Effector CD4-positive, alpha-beta T cell (primary cell): ENCODE measurements at places on chromosomes 4 and X.

GRCh38 chrX:73728602-73729001 is 165.6 kb downstream of the CHIC1 start:
- no peak for DNase-seq

- DNase-seq: no peak
These were observed 340.8 kb downstream of the ADGRL3 start for GRCh38 chr4:61540944-61541343.

GRCh38 chrX:123324625-123325024 is 140.5 kb downstream of the GRIA3 start:
- DNase-seq: no peak

DNA sequence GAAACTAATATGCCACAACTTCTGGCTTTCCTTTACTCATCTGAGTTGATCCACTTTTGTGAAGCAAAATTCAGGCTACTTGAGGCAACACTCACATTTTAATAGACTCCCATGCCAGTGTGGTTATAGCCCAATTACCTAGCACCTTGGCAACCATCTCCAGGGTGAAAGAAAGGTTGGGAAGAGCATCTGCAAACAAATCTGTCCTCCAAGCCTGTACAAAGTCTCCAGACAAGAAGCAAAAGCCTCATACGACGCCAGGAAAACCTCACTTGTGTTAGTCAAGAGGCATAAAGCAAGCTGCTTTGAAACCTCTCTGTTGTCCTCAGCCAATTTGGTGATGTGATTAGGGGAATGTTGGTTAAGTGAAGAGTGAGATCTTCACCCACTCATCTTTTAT is 246.6 kb downstream of the THOC2 start:
- no peak for DNase-seq

DNA sequence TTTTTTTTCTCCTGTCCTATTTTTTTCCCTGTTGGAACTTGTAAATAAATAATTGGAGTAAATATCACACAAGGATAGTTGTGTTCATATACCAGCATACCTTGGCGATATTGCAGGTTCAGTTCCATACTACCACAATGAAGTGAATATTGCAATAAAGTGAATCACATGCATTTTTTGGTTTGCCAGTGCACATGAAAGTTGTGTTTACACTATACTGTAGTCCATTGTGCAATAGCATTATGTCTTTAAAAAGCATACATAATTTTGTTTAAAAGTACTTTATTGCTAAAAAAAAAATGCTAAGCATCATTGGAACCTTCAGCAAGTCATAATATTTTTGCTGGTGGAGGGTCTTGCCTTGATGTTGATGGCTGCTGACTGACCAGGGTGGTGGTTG is 88.6 kb downstream of the GSTCD start:
- no peak for DNase-seq

DNA sequence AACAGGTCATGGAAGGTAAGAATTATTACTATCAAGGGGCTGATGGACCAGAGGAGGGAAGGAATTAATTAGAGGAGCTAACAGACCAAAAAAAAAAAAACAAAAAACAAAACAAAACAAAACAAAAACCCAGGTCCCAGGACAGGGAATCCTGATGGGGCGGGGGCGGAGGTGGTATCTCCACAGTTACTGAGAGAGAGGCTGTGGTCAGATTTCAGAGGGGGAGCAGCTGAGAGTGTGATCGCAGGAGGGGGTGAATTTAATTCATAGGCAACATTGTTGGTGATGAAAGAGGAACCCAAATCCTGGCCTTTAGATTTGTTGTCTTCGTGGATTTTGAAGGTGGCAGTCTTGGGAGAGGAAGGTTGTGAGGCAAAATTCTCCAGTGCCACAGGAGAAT is 389.4 kb downstream of the UNC5C start:
- DNase-seq: no peak

- DNase-seq: no peak
These were observed 197.2 kb downstream of the CBR4 start for GRCh38 chr4:168812806-168813205.

DNA sequence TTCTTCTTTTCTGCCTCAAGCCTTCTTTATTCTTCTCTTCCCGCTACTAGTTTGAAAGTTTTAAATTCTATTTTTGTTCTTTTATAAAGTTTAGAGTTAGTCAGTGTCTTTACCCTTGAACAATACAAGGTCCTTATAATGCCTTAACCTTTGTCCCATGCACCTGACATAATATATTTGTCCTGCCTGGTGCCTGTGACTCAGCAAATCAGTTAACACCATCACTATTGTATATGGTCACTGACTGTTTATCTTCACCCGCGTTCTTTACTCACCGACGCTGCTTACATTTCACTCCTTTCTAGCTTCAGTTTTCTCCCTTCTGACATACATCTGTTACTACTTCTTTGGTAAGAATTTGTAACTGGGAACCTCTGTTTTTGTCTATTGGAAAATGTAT is 5.7 kb downstream of the SMIM20 start:
- no peak for DNase-seq

- DNase-seq: no peak
These were observed 19.9 kb upstream of the PCDH10 start for GRCh38 chr4:133129237-133129636.

- DNase-seq: no peak
These were observed 95.8 kb downstream of the ATXN3L start for GRCh38 chrX:13223868-13224567.

DNA sequence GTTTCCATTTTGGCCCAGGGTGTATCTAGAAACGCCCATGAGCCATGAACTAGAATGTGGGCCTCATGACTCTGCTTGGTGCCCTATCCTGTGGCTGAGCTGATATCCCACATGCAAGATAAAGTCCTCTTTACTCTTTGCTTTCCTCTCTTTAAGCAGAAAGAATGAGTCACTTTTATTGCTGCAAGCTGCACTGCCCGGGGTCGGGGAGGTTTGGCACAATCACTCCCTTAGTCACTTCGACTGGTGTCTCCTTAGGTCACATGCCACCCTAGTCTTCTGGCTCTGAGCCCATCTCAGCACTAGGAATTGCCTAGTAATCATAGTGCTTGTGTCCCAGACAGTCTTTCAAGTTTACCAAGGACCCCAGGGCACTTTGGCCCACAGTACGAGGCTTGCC is 75.1 kb upstream of the CXorf66 start:
- no peak for DNase-seq

- DNase-seq: no peak
These were observed 104.7 kb downstream of the NCAPG start for GRCh38 chr4:17915439-17915838.

DNA sequence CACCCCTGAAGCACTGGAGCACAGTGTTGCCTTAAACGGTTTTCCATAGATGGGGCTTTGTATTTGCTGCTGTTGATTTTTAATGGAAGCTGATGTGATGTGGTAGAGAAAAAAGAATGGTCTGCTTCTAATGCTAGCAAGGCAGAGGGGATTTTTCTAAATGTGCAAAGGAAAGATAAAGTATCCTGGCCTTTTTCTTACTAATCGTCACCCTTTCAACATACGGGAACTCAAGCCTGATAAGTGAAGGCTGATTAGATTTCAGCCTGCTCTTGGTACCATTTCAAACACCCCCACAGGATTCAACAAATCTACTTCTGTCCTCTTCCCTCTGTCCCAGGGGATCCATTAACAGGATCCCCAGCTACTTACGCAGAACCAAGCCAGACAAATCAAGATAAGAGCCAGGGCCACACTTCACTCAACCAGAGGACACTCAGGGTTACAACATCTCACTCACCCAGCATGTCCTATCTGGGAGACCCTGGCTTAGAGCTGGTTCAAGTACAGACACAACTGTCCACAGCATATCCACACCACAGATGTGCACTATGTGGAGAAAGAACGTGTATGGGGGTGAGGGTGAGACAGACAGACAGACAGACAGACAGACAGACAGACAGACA is 180.0 kb downstream of the SH3KBP1 start:
- DNase-seq: no peak

DNA sequence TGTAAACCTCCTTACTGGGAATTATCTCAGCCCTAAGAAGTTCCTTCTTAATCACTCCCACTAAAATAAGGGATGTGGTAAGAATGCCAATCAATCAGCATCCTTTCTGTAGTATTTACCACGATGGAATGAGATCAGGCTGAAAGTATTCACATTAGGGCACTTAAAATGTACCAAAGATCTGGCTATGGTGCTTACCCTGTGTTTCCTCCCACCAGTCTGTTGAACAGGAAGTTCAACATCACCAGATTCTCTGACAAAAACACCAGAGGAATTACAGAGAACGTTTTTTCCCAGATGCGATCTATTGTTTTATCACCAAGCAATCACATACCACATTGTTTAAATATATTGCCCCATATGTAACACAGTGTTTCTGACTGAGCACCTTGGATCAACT is 2.1 kb upstream of the CLCN3 start:
- DNase-seq: no peak

DNA sequence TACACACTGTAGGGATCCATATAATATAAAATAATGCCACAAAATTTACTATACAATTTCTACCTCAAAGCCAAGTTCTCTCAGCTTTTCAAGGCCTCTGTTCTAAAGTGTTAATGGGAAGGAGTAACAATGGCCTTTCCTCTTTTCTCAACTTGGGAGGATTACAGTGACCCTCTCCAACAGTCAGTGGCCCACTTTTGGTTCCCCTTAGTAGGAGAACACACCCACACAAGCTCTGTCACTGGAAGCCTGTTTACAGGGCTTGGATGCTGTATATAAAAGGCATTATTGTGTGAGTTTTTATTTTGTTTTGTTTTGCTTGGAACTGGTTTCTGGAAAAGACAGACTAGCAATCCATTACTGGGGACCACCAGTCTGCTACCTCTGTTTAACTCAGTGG is 1.8 kb downstream of the ARHGEF6 start:
- DNase-seq: no peak

GRCh38 chr4:8740666-8741395 is 130.8 kb downstream of the HMX1 start:
- no peak for DNase-seq
